ENCODE measurements at places on chromosomes 3 and 15. TPM values are rescaled to one million over a fixed set of nuclear protein-coding genes. Genes with fewer than 3 reads are reported as not detected.

CNTN3 gene
- 37.9 TPM for total RNA-seq

ADIPOQ gene
- not detected for total RNA-seq

LRRN1 gene
- 49.1 TPM for total RNA-seq

SLC27A2 gene
- 1.3 TPM for total RNA-seq

KNG1 gene
- total RNA-seq, result not detected

PRSS50 gene
- 0.31 TPM for total RNA-seq

NR1I2 gene
- 0.63 TPM for total RNA-seq

PRTG gene
- total RNA-seq, result 7.2 TPM

CELSR3 gene
- total RNA-seq, result 67.9 TPM

ABHD2 gene
- 90.1 TPM for total RNA-seq

CCNB2 gene
- 9.7 TPM for total RNA-seq

CD200R1 gene
- total RNA-seq, result 0.31 TPM

AMIGO3 gene
- total RNA-seq, result 1.3 TPM

CFAP100 gene
- 5.9 TPM for total RNA-seq

CYP1A1 gene
- 0.31 TPM for total RNA-seq

MYH15 gene
- total RNA-seq, result 0.63 TPM

BFSP2 gene
- 2.5 TPM for total RNA-seq

ATP10A gene
- 2.5 TPM for total RNA-seq

IQCF5 gene
- not detected for total RNA-seq

TNNC1 gene
- total RNA-seq, result not detected

HIGD2B gene
- not detected for total RNA-seq

SMCO1 gene
- not detected for total RNA-seq

LRRC31 gene
- not detected for total RNA-seq

TMCO5A gene
- total RNA-seq, result not detected

CPA3 gene
- total RNA-seq, result not detected

ZPLD1 gene
- total RNA-seq, result not detected

SI gene
- not detected for total RNA-seq

GP9 gene
- not detected for total RNA-seq

POU1F1 gene
- total RNA-seq, result not detected

MB21D2 gene
- 44.8 TPM for total RNA-seq

COL7A1 gene
- total RNA-seq, result 4.1 TPM

ZNF654 gene
- total RNA-seq, result 35.7 TPM

All from parietal lobe (tissue), 2 donors.